T47D (cell line): ENCODE measurements at places on chromosomes 11 and 22.

DNA sequence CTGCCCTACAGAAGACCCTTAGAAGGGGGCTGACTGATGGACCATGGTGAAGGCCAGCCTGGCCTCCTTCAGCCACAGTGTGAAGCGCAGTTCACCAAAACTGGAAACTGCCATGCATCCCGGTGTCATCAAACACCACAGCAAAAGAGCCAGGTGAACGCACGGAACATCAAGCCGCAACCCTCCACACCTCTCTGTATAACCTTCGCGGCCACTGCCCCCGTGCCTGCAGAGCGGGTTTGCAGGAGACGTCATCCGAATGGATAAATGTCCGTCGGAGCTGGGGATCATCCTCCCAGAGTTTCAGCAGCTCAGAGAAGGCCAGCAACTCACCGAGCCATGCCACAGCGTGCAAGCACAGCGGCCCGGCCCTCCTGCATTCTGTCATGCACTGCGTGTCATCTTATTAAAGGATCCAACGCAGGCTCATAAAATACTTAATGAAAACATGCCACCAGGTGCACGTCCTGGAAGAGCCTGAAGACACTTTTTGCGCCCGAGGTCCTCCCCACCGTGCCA is 309.9 kb downstream of the BRD1 start:
- DNase-seq, result no peak

GRCh38 chr22:23236440-23237184 is 56.3 kb downstream of the BCR start:
- DNase-seq, result no peak

- DNase-seq, result no peak
Measured at GRCh38 chr11:13771151-13771550, 102.7 kb downstream of the FAR1 start.

- DNase-seq, result no peak
Measured at GRCh38 chr11:67416416-67417335, 1.2 kb downstream of the CARNS1 start.

- DNase-seq, result no peak
Measured at GRCh38 chr11:73570415-73571114, 27.3 kb downstream of the FAM168A start.

DNA sequence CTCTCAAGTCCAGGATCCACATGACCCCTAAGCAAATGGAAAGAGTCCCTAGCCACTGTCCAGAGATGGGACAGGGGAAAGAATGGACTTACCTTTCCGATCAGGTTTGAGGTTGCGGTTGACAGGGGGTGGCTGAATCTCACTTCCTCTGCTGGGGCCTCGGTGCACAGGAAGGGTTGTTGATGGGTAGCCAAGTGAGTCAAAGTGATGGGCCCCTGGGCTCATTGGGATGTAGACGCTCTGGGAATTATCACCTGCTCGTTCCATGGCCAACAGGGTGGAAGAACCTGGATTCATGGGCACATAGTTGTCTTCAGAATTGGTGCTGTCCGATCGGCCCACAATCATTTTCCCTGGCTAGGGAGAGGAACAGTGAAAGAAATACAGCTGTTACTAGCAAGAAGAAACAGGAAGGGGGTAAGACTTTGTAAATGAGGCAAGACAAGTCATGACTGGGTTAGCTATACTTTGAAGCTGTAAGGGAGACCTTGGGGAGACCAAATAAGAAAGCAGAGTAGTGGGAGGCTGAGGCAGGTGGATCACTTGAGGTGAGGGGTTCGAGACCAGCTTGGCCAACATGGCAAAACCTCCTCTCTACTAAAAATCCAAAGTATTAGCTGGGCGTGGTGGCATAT is 34.7 kb downstream of the USP35 start:
- no peak for DNase-seq

GRCh38 chr22:47629791-47630655 is 867.6 kb downstream of the TBC1D22A start:
- no peak for DNase-seq

GRCh38 chr11:117668321-117668751 is 128.7 kb downstream of the DSCAML1 start:
- DNase-seq, result peak; percentile 23

GRCh38 chr11:44033411-44033850 is 14.3 kb upstream of the ACCSL start:
- DNase-seq, result no peak

- DNase-seq, result no peak
Measured at GRCh38 chr11:7154881-7155361, 66.1 kb downstream of the RBMXL2 start.

DNA sequence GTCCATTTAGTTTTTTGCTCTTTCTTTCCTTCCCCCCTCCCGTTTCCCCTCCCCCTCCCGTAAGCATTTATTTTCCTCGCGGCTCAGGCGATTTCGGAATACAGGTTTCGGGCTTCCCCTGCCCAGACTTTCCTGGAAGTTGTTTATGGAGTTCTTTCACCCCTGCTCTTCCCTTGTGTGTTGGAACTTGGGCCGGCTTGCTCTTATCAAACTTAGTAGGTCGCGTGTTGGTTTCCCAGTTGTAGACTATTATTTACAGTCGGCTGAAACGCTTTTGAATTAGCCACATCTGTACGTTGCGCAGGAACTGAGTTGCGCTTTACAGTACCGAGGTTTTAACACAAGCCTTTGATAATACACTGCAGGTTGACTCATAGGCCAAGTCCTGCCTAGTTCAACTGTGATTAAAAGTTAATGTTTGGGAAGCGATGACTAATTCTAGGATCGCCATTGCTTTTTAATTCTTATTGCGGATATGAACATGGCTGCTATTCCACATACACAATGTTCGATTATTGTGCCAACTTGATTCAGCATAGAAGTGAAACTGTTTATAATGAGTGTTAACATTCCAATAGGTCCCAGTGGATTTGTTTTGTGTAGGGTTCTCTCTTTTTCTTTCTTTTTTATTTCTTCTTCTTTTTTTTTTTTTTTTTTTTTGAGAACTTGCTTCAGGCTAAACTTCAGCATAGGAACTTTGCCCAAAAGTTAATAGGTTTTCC is 1.7 kb downstream of the YAP1 start:
- no peak for DNase-seq

DNA sequence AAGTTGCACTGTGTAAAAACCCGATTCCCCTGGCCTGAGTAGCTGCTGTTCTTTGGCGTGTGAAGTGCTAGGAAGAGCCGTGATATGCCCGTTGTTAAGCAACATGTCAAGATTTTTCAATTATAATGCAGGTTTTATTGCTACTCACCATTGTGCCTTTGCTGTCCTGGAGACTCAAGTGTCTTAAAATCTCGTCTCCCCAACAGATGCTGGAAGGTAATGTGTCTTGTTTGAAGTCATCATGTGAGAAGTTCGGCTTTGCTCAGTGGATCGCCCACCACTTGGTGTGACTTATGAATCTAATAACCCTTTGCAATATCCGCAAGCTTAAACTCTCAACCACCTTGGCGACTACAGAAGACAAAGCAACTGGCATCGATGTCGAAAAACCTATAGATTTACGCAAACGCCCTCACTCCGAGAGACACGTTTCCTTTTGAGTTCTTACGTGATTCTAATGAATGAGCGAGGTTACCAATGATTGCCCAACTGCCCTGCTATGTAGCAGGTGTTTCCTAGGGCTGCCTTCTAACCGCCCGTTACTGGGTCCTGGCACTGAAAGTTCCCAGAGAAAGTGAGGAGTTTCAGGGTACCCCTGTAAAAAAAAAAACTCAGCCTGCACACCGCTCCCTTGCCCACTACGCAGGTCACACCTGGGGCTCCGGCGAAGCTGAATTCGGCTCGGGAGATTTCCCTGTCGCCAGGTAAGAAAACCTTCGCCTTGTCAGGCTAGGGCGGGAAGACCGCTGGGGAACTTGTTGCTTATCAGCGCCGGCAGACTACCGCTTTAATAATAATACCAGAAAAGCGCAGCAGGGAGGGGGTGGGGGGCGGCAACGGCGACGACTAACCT is 21.2 kb upstream of the BDNF start:
- DNase-seq, result no peak

GRCh38 chr11:103619480-103619879 is 417.0 kb upstream of the DDI1 start:
- DNase-seq, result peak; percentile 65

DNA sequence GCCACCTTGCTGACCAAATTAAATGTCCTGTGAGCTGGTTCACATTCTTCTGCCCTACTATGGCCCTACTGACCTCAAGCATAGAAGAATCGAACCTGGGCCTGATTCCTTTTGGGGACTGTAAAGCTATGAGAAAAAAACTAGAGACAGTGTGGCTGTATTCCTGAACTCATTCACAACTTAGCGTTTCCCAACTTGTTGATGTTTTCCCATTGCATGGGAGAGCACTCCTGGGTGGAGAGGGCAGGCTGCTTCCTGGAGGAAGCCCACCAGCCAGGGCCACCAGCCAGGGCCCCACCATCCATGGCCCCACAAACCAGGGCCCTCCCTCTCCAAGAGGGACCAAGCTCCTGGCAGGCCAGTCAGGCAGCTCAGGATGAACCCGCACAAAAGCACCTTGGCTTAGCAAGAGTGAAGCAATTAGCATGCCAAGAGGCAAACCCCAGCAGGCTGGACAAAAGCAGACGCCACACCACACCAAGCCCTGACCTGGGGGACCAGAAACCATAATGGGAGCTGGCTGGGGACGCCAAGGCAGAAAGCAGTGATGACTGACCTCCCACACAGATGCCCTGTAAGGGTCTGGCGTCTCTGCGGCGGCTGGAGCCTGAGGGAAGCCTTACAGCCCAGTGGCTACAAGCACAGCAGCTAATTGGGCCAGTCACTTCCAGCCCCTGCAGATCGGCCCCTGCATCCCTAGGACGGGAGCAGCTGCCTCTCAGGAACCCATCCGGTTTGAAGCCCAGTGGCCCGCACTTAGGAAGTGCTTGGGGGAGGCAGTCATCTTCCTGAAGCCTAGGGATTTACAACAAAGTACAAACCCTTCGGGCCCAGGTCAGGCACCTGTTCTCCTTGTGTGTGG is 2.1 kb downstream of the CERK start:
- DNase-seq, result no peak

GRCh38 chr22:28442264-28442710 is 237.4 kb downstream of the TTC28 start:
- DNase-seq, result no peak

- DNase-seq, result no peak
Measured at GRCh38 chr11:34921156-34921555, 4.7 kb downstream of the PDHX start.

DNA sequence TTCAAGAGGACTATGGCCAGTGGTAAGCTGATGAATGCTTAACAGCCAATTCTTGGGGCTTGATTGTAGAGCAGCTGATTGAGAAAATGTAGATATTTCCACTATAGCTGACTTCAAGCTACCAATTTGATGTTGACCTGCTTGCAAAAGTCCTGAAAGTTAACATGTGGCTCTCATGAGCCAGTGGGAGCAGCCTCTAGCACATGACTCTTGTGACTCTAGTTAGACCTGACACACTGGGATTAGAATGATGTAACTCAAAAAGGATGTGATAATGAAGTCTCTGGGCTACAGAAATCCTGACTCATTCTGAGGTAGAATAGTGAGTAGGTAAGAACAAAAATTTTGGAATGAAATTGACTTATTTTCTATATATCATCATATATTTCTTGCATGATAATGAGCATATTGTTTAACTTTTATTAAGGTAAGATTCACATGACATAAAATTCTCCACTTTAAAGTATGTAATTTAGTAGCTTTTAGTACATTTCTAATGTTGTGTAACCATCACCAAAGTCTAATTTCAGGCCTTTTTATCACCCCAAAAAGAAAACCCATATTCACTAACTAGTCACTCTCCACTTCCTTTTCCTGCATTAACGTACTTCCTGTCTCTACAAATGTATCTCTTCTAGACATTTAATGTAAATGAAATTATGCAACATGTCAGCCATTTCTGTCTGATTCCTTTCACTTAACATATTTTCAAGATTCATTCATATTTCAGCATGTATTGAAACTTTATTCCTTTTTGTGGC is 16.1 kb upstream of the OR52H1 start:
- no peak for DNase-seq

- DNase-seq, result no peak
Measured at GRCh38 chr11:102120437-102120973, 10.3 kb downstream of the YAP1 start.

DNA sequence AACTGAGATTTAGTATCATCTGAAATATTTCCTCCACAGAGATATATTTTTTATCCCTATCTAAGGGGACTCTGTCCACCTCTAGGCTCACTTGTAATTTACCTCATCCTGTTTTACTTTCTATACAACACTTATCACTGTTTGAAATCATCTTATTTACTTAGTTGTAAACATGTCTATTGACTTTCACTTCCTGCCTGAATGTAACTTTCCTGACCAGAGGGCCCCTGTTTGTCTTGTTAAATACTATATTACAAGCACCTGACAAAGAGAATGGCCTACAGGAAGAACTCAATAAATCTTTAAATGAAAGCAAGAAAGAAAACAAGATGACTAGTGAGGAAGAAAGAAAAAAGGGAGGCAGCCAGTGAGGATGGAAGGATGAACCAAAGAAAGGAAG is 1727.5 kb downstream of the LRRC4C start:
- peak; percentile 71 for DNase-seq

DNA sequence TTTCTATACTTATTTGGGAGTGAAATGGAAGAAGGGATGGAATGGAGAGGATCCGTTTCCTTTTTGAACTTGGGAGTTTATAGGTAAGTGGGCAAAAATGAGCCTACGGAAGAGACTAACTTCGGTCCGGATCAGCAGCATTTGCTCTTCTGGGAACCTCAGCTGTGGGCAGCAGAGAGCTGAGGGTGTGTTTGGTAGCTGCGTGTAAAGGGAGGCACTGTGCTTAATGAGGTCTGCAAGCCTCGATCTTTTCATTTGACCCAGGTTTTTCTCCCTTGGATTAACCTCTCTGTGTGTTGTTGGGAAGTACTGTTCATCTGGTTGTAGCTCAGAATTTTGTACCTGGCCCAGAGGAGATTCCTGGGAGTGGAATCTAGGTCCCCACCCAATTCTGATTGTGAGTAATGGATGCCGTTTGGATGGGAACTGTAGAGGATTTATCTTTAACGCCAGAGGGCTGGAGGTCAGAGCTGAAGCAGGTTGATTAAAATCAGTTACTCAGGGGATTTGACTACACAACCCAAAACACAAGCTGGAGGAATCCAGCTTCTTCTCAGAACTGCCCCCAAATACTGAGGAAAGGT is 201.6 kb upstream of the SORL1-AS1 start:
- no peak for DNase-seq
